ENCODE measurements at places on chromosomes 4 and X. TPM values are rescaled to one million over a fixed set of nuclear protein-coding genes. Genes with fewer than 3 reads are reported as not detected.

- DNase-seq = no peak
Observed at GRCh38 chr4:152063621-152064240, 302.9 kb upstream of the GATB start.

DNA sequence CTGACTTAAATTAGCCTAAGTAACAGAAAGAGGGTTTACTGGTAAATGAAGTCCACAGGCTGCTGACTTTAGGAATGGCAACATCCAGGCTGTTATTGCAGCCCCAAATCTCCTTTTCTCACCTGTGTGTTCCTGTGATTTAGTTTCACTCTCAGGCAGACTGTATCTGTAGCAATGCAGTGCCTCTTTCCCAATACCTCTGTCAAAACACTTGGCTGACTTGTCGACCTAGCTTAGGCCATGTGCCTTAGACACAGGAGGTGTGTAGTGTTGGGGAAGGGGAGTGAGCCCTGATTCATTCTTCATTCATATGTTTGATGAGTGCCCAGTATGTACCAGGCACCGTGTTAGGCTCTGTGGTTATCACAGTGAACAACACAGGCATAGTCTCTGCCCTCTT, 46.9 kb downstream of the JADE3 start:
- DNase-seq = no peak

DNA sequence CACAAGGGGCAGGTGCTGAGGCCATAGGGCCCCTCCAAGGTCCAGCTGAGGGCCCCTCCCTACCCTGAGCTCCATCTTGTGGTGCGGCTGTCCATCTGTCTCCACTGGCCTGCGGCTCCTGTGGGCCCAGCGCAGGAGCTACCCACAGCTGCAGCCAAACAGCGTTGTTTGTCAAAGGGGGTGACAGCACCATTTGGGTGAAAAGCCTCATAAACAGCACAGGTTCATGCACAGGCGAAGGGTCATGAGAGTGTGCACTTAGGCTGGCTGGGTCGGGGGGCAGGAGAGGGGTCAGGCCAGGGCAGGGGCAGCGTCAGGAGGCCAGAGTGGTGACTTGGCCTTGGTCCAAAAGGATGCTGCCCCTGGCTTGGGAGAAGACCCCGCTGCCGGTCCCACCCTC, 32.3 kb downstream of the BLOC1S4 start:
- no peak for DNase-seq

GRCh38 chrX:39755143-39756032, 342.4 kb downstream of the BCOR start:
- DNase-seq = peak; percentile 93

DNA sequence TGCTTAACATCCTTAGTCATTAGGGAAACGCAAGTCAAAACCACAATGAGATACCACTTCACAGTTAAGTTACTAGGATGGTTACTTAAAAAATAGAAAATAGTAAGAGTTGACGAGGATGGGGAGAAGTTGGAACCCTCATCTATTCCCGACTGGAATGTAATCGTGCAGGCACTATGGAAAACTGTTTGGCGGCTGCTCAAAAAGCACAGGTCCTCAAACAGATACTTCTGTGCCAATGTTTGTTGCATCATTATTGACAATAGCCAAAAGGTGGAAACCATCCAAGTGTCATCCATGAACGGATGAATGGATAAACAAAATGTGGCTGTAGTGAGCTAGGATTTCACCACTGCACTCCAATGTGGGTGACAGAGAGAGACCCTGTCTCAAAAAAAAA, 11.7 kb downstream of the CTAG1B start:
- peak; percentile 13 for DNase-seq

CFAP99 gene
- total RNA-seq = not detected

FGD1 gene
- 0.77 TPM for total RNA-seq

DNA sequence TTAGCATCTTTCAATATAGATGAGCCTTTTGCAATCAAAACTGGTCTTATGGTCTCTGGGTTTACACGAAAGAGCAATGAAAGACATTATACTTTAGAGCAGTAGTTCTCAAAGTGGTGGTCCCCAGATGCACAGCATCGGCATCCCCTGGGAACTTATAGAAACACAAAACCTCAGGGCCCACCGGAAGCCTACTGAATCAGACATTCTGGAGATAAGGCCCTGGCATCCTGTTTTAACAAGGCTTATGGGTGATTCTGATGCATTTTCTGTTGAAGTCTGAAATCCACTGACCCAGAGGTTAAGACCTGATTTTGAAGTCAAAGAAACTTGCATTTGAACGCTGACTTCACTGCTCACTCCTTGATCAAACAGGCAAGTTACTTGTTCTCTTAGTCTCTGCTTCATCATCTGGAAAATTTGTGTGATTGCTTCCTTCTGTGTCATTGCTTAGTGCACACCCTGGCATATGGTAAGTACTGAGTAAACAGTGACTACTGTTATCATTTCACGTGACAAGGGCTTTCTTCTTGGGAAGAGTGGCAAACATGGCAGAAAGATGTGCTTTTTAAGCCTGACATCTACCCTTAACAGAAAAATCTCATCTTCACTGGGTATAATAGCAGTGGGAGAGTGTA, 14.5 kb downstream of the CHRNA9 start:
- no peak for DNase-seq

DNA sequence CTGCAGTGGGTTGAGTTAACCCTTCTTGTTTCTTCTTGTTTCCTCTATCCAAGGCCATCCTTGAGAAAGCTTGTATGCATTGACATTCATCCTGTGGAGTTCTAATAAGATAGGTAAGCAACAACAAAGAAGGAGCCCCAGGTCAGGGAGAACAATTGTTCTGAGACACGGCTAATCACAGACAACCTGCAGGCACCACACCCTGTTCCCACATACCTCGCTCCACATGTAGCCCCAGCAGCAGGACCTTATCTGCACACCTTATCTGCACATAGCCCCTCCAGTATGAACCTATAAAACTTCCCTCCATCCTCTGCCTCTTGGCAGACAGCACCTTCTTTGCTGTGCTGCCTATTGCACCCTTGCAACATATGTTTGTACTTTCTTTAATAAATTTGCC, 129.1 kb downstream of the MSL3 start:
- DNase-seq = no peak

DNA sequence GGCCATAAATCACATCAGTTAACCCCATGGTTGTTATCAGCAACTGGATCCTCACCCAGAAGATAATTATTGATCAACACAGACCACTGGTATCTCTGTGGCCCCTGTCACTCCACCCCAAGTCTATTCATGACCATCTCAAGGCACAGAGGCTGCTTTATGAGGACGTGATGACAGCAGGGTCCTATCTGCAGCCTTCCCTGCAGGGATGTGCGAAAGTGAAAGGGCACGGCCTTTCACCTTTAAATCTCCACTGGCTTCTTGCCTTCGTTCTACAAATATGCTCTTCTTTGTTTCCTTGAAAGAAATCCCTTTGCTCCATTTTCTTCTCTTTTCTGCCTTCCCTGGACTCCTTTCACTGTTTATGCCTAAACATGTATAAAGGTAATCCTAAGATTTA, 170.6 kb upstream of the EDNRA start:
- no peak for DNase-seq

- DNase-seq = no peak
Observed at GRCh38 chr4:78585633-78586032, 34.1 kb downstream of the ANXA3 start.

GRCh38 chr4:106892786-106893185, 143.3 kb downstream of the DKK2 start:
- DNase-seq = no peak

NDUFA1 gene
- 128 TPM for total RNA-seq

DNA sequence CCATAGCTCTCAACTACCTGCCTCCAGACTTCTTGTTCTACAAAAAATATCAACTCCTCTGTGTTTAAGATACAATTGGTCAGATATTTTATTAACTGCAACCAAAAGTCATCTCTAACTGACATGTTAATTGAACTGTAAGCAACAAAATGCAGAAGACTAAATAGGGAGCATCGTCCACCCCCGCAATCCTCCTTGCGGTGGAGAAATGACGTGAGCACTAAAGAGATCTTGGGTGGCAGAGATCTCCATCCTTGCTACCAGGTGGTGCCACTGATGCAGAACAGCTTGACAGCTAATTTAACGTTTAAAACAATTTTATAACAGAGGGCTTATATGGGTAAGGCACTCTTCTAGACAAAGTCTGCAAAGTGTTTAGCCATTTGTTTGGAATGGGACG, 164.4 kb upstream of the FTHL17 start:
- DNase-seq = no peak

DNA sequence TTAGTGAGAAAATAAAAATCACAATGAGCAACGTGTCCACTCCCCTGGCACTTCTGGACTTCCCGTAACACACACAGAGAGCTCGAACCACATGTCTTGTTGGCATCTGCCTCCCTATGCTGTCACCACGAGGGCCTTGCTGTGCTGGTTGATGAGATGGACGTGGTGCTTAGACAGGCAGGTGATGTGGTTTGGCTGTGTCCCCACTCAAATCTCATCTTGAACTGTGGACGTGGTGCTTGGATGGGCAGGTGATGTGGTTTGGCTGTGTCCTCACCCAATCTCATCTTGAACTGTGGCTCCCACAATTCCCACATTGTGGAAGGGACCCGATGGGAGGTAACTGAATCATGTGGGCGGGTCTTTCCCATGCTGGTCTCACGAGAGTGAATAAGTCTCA, 40.0 kb downstream of the FGFRL1 start:
- DNase-seq = no peak

DNA sequence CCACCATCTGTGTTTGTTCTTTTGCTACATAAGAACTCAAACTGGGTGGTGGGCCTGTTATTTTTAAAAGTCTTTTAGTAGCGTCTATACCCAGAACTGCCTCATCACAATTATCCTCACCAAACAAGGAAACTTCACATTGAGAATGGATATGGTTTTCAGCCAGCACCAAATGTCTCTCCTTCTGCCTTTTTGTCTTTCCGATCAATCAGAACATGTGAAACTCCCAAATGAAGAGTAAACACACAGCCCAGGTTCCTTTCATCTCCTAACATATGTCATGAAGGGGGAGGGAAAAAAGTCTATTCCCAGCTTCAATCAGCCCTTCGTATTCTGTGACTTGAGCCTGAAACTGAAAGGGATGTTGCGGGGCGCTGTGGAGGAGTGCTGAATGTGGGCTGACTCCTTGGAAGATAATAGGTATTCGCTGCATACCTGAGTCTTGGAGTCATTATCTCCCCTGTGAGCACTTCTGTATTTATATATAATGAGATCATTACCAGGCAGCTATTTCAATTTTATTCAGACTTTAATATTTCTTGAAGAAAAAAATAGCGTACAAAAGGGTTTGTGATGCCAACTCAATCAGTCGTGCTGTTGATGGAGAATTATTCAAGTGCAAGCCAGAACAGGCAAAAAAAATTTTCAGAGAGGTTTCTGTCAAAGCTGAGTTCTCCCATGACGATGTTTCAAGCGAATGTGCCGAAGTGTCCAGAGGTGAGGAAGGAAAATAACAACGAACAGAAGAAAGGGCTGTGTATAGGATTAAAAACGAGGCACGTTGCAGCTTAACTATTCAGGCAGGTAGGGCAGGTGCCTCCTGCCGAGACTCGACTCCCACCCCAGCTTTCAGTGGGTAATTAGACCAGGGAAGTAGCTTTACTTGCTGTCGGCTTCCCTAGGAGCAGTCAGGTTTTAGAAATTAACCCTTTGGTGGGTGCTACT, 163.9 kb upstream of the NOCT start:
- DNase-seq = no peak

- no peak for DNase-seq
Observed at GRCh38 chr4:86928400-86929255, 6.2 kb upstream of the AFF1 start.

- no peak for DNase-seq
Observed at GRCh38 chr4:7463566-7464258, 29.0 kb upstream of the PSAPL1 start.

- no peak for DNase-seq
Observed at GRCh38 chr4:53005149-53005546, 143.0 kb downstream of the RASL11B start.

GRCh38 chrX:133300591-133300990, 82.4 kb upstream of the TFDP3 start:
- no peak for DNase-seq

DNA sequence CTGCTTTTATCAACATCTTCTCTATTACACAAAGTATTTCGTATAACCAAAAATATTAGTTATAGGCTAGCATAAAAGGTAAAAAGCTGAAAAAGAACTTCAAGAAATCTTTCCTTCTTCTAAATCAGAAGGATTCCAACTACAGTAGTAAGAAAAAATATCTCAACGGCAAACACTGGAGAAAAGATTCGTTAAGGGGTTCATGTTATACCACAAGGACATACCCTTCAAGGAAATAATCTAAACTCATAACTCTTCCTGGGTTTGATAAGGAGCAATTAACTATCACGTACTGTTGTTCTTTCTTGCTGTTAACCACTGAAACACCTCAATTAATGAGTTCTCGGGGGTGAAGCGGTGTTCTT, 1.5 kb downstream of the SMIM14 start:
- DNase-seq = no peak

NHS gene
- total RNA-seq = 0.13 TPM

DNA sequence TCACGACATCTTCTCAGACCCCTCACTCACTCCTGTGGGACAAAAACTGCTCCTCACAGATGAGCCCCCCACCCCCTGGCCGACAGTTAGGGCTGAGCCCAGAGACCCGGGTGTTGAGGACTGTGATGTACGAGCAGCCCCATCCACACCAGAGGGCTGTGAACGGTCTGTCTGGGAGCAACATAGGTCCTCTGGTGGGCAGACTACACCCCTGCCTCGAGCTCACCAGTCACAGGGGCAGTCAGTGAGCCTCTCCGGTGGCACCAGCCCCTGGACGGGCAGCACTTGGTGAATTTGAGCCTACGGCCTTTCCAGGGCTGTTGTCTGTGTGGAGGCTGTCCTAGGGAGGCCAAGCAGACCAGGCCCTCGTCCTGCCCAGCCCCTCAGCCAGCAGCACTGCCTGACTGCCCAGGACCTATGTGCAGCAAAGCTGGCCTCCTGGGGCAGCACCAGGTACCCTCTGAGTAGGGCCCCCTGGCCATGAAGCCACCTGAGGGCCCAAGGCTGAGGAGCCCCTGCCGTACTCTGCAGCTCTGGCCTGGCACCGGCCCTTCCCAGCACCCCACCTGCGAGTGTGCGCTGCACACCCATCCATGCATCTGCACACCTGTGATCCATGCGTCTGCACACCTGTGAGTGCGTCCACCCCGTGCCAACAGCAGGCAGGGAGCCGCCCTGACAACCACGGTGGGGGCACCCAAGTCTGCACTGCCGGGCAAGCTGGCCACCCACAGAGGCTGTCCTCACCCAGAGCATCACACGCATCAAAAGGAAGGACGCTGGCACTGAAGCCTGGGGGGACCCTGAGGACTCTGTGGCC, 111.6 kb upstream of the NKX1-1 start:
- no peak for DNase-seq
